ENCODE measurements at places on chromosomes 16 and 17.

- DNase-seq = no peak
Observed at GRCh38 chr17:50587571-50587970, 27.1 kb downstream of the CACNA1G start.

DNA sequence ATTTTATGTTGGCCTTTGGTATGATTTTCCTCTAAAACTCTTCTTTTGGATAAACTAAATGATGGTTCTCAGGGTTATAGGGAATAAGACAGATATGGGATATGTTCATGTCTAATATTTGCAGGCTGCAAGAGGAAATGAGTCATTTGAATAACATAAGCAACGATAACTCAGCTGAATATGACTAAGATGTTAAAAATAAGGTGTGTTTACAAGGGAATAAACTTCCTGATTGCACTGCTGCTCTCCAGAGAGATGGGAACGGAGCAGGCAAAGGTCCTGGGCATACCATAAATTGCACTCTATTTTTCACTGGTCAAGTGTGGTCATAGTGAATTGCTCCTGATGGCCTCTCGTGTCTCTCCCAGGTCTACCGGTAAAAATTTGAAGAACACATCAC is 666.2 kb downstream of the TOX3 start:
- DNase-seq = peak; percentile 95

DNA sequence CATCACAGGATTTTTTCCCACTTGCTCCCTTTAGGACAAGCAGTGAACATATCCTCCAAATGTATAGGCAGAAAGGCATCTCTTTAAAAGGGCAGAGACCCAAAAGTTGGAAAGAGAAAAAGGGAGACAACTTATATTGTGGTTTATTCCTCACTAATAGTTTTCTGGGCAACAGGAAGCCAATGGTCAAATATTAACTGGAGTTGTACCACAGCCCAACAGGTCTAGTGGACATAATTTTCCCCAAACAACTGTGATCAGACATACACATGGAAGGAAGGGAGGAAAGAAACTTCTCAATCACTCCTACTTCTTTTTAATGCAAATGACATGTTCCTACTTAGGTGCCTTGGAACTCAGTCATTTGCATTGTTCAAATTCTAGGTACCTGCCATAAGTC is 78.4 kb downstream of the SOX9 start:
- no peak for DNase-seq

GRCh38 chr17:71329310-71330098 is 791.3 kb upstream of the SOX9 start:
- peak; percentile 34 for DNase-seq

- DNase-seq = peak; percentile 69
Observed at GRCh38 chr17:63774141-63774968, at the start of gene DDX42. DDX42 (plus strand) TSS chr17:63774170; CDS start chr17:63787050, 12,880 bp downstream.

GRCh38 chr17:64786337-64786736 is 124.2 kb upstream of the SMURF2 start:
- no peak for DNase-seq

DNA sequence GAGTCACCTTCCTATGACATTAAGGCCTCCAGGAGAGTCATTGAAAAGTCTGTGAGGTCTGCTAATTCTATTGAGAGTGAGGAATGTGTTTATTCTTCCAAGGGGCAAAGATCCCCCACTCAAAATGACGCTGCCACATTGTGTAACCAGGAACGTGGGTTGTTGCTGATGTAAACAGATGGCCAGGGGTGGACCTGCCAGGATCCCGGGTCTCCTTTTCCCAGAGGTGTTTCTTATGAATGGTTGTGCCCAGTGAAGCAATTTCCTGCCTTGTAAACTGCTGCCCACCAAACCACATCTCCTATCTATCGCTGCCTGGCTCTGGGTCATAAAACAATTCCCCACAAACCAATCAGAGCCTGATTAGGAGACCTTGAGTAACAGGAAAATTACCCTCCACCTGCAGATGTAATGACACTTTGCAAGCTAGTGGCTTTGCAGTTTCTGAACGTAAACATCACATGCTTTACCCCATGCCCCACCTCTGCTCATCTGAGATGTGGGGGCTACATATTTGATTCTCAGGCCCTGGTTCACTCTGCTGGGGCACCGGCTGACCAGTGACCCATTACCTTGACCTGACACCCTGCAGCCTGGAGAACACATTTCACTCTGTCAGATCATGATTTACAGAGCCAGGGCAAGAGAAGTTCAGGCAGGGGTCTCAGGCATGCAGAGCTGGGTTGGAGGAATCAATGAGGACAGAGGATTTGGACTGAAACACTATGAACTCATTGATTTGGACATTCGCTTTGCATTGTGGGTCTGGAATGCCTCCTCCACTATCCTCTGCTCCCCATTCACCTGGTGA is 33.1 kb upstream of the DDX52 start:
- no peak for DNase-seq

GRCh38 chr17:35046740-35047283 is 16.7 kb downstream of the RFFL start:
- DNase-seq = peak; percentile 89

DNA sequence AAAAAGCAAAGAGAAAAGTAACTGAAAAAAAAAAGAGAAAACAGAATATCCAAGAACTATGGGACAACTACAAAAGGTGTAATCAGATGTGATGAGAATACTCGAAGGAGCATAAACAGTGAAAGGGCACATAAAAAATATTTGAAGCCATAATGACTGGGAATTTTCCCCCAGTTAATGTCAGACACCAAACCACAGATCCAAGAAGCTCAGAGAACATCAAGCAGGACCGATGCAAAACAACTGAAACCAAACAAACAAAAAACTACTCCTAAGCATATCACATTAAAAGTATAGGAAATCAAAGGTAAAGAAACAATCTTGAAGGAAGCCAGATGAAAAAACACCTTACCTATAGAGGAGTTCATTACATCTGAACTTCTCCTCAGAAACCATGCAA is 27.6 kb upstream of the IRX5 start:
- no peak for DNase-seq

GRCh38 chr17:55806745-55807495 is 56.1 kb downstream of the PCTP start:
- no peak for DNase-seq

GRCh38 chr17:55524440-55525220 is 13.4 kb upstream of the SMIM36 start:
- DNase-seq = no peak

- no peak for DNase-seq
Observed at GRCh38 chr16:8630255-8630953, 8.9 kb downstream of the METTL22 start.

GRCh38 chr16:66399930-66400329 is 27.2 kb upstream of the BEAN1 start:
- no peak for DNase-seq

DNA sequence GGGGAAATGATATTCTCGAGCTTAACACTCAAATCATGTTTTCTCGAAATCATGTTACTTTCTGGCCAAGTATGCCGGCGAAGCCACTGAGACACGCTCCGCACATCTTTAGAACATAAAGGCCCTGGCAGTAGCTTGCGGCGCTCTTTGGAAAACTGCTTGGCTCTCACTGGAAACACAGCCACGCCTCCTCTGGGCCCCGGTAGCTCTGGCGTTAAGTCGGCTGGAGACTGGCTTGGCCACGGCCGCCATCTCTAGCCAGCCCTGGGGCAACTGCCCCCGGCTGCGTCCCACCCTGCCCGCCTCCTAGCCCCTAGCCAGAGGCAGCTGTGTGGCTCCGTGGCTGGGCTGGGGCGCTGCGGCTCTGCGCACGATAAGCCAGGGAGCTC is 9.2 kb upstream of the BAIAP2 start:
- DNase-seq = no peak
